ENCODE measurements at places on chromosomes 1 and 21. TPM values are rescaled to one million over a fixed set of nuclear protein-coding genes. Genes with fewer than 3 reads are reported as not detected.

The SMCP gene
- total RNA-seq = not detected

The S100A12 gene
- total RNA-seq = not detected

The KRTAP19-3 gene
- not detected for total RNA-seq

The WDR47 gene
- total RNA-seq = 13.6 TPM

GRCh38 chr1:22490309-22490708 lies 38.7 kb downstream of the ZBTB40 start:
- no peak for DNase-seq

GRCh38 chr1:95196017-95196416 lies 38.0 kb upstream of the RWDD3 start:
- no peak for DNase-seq

DNA sequence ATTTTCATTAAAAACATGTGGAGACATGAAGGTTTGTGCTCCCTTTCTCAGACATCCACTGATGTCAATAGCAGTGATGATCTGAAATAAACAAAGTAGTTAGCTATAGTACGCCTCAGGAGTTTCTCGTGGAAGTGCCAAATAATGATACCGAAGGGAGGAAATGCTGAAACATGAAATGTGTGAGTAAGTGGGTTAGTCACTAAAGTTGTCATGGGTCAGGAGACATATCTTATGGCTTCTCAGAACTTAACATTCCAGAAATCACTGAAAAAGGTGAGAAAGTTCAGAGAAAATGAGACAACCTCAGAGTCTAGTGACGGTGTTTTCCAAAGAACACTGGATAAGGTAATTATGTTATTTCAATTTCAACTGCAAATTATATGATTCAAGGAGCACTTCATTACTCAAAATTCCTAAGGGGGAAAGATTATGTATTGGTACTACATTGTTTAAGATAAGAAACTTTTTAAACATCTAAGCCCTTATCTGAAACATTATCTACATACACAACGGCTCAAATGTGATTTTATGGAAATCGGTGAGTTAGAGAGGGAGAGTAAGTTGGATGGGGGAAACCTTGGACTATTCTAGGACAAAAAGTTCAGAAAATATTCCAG lies 20.6 kb downstream of the NIBAN1 start:
- DNase-seq = no peak

GRCh38 chr1:220957233-220957605 lies 78.0 kb downstream of the HLX start:
- no peak for DNase-seq

DNA sequence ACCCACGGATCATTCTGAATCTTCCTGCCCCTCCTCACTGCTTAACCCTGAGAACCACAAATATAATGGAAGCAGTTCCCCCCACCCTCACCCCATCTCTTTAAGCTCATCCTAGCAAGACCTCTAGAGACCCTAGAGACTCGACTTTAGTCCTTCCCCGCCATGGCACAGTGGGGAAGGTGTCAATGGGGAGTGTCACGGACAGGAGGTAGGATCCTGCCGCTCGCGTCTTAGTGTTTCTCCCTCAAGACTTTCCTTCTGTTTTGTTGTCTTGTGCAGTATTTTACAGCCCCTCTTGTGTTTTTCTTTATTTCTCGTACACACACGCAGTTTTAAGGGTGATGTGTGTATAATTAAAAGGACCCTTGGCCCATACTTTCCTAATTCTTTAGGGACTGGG lies 677 bp upstream of the PMF1 start:
- no peak for DNase-seq

DNA sequence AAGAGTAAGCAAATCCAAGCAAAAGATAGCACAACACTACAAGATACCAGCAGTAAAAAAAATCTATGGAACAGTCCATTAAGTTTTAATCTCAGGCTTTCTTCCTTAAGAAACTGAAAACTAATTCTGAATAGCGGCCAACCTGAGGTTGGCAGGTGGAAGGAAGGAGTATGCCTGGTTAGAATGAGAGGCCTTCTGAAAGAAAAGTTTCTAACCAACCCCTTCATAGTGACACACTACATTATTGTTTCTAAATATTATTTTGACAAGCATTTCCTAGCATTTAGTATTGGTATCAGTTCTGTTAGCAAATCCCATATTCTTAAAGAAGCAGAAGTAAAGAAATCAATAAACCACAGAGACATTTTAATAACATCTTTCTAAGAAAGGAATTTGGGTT lies 205.7 kb upstream of the PTBP2 start:
- no peak for DNase-seq

DNA sequence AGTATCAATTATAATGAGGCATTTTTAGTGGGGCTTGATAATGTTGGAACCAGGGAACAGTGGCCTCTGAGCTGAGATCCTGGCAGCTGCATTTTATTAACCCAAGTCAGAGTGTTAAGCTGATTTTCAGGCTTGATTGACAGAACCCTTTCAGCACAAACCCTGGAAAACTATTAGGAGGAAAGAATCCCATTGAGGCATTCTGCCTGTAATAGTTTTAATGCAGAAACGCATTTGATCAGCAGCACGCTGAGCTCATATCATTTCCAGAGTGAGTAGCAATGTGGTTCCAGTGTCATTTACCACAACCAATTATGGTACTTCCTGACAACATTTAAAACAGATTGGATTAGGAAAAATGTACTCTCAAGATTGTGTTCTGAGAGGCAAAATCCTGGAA lies 78.3 kb upstream of the BARHL2 start:
- DNase-seq = no peak

GRCh38 chr1:96820107-96820506 lies 98.5 kb downstream of the PTBP2 start:
- DNase-seq = no peak
